Activated T-helper 1 cell treated with anti-CD3 and anti-CD28 coated beads, Interleukin-12 subunit alpha, Interleukin-12 subunit beta, Interleukin-2, Interleukin-4 antibody, amounts not matched to agents 30 ng/mL and 10 ng/mL and 1 ng/mL, durations not matched to agents 14 hours and 24 hours and 36 hours (primary cell): ENCODE measurements at places on chromosomes 1 and 21. TPM values are rescaled to one million over a fixed set of nuclear protein-coding genes. Genes with fewer than 3 reads are reported as not detected.
A peak's percentile ranks its signal among the peaks of the same experiment; 100 is the strongest.

NBPF10 gene
- 3.6 and 3.7 TPM in 2 replicates for total RNA-seq

PAQR7 gene
- total RNA-seq = 5.8 and 6.1 TPM in 2 replicates

TBX19 gene
- total RNA-seq = 2.0 and 2.5 TPM in 2 replicates

LAD1 gene
- total RNA-seq = not detected in 2 replicates

ERMAP gene
- total RNA-seq = 3.4 and 3.7 TPM in 2 replicates

CDK18 gene
- total RNA-seq = 0.21 and 0.47 TPM in 2 replicates

KCNH1 gene
- not detected in 2 replicates for total RNA-seq

TLCD4 gene
- total RNA-seq = 0.02 TPM in 1 of 2 replicates, not detected in the other

DNA sequence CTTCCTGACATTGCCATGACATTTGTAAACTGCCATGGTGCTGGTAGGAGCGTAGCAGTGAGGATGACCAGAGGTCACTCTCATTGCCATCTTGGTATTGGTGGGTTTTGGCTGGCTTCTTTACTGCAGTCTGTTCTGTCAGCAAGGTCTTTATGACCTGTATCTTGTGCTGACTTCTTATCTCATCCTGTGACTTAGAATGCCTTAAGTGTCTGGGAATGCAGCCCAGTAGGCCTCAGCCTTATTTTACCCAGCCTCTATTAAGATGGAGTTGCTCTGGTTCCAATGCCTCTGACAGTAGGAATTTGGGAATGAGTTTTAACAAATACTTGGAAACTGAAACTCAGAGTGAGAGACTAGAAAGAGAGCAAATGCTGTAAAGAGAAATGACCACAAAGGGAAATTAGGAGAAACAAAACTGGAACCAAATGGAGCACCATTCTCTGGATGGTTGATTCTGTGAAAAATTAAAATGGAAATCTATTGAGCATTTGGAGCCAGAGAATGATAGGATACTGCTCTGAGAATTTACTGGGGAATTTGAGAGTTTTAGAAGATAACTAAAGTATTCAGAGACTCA, 50.1 kb upstream of the RHOU start:
- H3K27me3 ChIP-seq = peaks cover 17% of the 10 kb centered on the region
- H3K4me1 ChIP-seq = no peaks in the 10 kb centered on the region
- no peak overlapping the region for H3K4me3 ChIP-seq
- no peaks in the 10 kb centered on the region for H3K36me3 ChIP-seq

- H3K4me1 ChIP-seq = no peaks in the 10 kb centered on the region
- no peak overlapping the region for H3K27ac ChIP-seq
- H3K36me3 ChIP-seq = no peaks in the 10 kb centered on the region
- peaks cover 19% of the 10 kb centered on the region for H3K27me3 ChIP-seq
Measured at GRCh38 chr1:53377438-53377841, 49.6 kb upstream of the LRP8 start.

DNA sequence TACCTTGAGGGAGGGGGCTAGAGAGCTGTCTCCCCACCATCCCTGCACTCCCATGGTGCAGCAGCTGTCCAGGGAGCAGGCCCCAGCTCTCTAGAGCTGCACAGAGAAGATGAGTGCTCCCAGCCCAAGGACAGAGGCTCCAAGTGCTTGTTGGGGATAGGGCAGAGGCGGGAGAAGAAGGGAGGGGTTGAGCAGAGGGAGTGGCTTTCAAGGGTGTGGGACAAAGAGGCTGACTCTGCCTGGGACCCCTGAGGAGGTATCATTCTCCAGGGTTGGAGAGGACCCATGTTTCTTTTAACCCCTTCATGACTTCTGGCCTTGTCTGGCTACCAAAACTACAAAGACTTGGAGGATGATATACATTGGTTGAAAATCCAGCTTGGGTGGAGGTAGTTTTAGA, 14.6 kb downstream of the FOXD2 start:
- H3K27me3 ChIP-seq = peaks cover 55% of the 10 kb centered on the region
- H3K4me3 ChIP-seq = no peak overlapping the region

GRCh38 chr1:172246521-172247390, 173.7 kb upstream of the C1orf105 start:
- no peak for DNase-seq
- H3K27ac ChIP-seq = no peak overlapping the region

DNA sequence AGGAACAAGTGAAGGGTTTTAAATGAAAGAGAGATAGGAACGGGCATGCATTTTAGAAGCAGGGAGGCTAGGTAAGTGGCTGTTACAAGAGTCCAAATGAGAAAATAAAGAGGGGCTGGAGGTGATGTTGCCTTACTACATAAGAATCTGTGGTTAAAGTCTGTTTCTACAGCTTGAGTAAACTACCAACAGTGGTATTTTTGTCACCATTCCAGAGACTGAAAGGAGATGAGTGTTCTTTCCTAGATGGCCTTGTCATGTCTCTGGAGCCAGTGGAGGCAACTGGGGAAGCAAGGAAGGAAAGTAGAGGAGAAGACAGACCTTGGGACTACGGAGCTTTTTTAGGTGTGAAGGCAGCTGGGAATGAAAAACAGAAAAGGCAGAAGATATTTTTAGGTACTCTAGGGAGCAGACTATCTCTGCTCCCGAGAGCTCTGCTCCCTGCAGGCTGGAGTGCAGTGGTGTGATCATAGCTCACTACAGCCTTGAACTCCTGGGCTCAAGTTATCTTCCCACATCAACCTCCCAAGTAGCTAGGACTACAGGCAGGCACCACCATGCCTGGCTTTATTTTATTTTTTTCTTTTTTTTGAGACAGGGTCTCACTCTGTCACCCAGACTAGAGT, 12.2 kb downstream of the HDAC1 start:
- H3K27me3 ChIP-seq = no peaks in the 10 kb centered on the region
- H3K36me3 ChIP-seq = peaks cover 51% of the 10 kb centered on the region
- H3K27ac ChIP-seq = peak overlapping the region; percentile 6

DNA sequence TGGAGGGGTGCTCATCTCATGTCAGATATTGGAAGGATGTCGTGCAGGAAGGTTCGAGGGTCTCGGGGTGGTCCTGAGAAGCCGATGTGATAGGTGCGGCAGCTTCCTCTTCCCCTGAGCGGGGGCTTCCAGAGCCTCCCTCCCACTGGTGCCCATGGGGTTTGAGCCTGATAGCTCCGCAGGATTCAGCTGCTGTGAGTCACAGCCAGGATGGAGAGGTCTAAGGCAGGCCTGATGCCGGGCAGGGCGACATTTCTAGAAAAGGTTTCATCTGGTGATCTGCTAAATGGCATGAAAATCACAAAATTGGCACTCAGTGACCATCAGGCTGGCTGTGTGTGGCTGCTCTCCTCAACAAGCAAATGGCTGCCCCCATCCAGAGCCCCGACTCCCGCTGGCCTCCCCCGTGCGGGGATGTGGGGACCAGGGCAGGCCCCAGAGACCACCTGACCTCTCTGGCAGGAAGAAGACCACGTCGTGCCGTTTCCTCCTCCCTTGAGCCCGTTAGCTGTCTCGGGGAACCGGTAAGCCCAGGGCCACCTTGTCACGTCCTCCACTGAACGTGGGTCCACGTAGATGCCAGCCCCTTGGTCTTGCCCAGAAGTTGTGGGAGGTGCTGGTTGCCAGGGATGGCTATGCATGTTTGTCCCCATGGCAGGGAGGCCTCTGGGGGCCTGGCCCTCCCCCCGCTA, 66.1 kb downstream of the SKI start:
- no peaks in the 10 kb centered on the region for H3K27me3 ChIP-seq
- DNase-seq = no peak
- H3K4me3 ChIP-seq = no peak overlapping the region
- H3K36me3 ChIP-seq = peaks cover 1% of the 10 kb centered on the region
- peaks cover 57% of the 10 kb centered on the region for H3K4me1 ChIP-seq

DNA sequence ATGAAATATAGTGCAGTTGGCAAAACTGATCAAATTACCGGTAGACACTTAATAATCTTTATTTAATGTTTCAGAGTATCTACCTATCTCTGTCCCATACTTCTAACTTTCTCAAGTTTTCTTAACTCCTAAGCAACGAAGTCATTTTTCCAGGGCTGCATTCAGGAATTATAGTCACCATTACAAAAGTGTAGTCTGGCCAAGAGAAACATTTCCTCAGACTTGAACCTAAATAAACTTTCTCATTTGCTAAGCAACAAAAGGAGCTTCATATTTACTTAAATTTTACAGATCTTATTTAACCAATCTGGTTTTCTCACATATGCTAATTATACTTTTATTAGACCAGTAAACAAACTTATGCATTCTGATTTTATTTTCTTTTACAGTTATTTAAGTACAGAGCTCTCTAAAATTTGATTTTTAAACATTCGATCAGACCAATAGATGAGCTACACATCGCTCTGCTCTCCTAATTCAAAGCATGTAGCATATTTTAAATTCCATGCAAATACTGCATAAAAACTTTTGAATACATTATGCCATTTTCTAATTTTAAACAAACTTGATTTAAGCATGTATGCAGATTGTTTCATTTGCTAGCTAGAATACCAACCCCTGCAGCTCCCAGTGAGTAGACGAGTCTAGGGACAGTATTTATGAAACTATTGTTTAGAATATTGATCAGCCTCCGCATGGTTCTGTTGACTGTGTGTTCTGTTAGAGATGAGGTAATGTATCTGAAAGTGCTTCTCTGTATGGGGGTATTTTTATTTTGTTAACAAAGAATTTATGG, 201.4 kb downstream of the CHRM3 start:
- H3K27me3 ChIP-seq = peaks cover 2% of the 10 kb centered on the region
- peaks cover 6% of the 10 kb centered on the region for H3K4me1 ChIP-seq
- H3K4me3 ChIP-seq = no peak overlapping the region

GRCh38 chr21:36550761-36551160, 70.8 kb upstream of the CLDN14 start:
- no peaks in the 10 kb centered on the region for H3K36me3 ChIP-seq
- H3K27ac ChIP-seq = no peak overlapping the region

GRCh38 chr1:3410142-3410925, 44.1 kb upstream of the ARHGEF16 start:
- DNase-seq = no peak
- no peaks in the 10 kb centered on the region for H3K4me1 ChIP-seq
- no peaks in the 10 kb centered on the region for H3K27me3 ChIP-seq

- peaks cover 17% of the 10 kb centered on the region for H3K27me3 ChIP-seq
- DNase-seq = no peak
- H3K36me3 ChIP-seq = no peaks in the 10 kb centered on the region
- no peaks in the 10 kb centered on the region for H3K4me1 ChIP-seq
- H3K4me3 ChIP-seq = no peak overlapping the region
- H3K27ac ChIP-seq = no peak overlapping the region
Measured at GRCh38 chr1:19554090-19554489, 68.8 kb upstream of the CAPZB start.

DNA sequence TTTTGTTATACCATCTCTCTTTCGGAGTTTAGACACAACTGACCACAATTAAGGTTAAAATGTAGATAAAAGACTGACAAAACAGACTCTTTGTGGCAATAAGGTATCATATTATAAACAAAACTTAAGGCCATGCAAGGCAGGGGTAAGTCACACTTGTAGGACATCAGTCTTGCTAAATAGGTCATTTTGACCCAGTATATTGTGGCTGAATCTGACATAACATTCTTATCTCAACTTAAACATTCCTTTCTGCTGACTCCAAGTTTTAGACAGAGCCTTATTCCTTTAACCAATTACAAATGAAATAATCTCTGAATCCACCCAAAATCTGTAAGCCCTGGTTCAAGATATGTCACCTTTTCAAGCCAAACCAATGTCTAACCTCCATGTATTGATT, 733.4 kb upstream of the B3GALT2 start:
- no peaks in the 10 kb centered on the region for H3K36me3 ChIP-seq
- no peak for DNase-seq
- no peak overlapping the region for H3K4me3 ChIP-seq
- H3K27me3 ChIP-seq = peaks cover 2% of the 10 kb centered on the region

DNA sequence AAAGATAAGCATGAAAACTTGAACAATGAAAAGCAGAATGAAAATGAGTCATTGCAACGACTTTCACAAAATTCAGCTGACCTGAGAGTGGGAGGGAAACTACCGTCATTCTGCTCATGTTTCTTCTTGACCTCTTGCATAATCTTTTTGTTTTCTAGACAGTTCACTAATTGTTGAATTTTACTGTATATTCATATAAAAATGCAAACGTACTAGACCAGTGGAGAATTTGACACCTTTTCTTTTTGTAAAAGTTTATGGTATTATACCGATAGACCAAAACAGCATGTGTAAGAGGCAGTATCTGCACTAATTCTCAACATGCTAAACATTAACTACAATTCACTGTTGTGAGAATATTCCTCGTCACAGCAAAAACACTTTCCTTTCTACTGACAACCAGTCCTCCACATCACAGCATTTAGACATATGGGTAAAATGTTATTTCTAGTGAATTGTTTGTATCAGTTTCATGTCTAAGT, 137.8 kb downstream of the GREM2 start:
- no peak overlapping the region for H3K4me3 ChIP-seq
- H3K4me1 ChIP-seq = no peaks in the 10 kb centered on the region
- no peak overlapping the region for H3K27ac ChIP-seq
- H3K27me3 ChIP-seq = peaks cover 3% of the 10 kb centered on the region
- no peaks in the 10 kb centered on the region for H3K36me3 ChIP-seq
- no peak for DNase-seq

DNA sequence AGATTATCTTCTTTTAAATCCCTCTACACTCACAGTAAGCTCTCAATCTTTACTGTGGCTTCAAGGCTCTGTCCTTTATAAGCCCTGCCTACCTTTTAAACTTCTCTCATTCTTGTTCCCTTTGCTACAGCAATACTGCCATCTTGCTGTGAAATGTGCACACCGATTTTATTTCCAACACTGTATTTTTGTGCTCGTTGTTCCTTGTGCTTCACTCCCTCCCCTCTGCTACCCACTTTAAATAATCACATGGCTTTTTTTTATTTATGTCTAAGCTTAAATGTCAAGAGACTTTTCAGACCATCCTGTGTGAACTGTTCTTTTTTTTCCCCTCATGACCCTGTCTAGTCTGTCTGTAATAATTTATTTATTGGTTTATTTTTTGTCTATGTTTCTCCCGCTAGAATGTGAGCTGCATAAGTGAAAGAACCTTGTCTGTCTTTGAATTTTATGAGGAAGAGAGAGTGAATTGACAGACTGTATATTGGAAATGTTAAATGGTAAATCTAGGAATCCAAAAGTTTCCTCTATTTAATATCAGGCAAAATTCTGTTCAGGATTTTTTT, 45.7 kb downstream of the ABCD3 start:
- H3K36me3 ChIP-seq = peaks cover 13% of the 10 kb centered on the region
- H3K4me3 ChIP-seq = no peak overlapping the region
- H3K27ac ChIP-seq = no peak overlapping the region
- no peaks in the 10 kb centered on the region for H3K27me3 ChIP-seq

GRCh38 chr1:2276803-2277580, 48.9 kb downstream of the SKI start:
- H3K4me3 ChIP-seq = no peak overlapping the region
- peaks cover 2% of the 10 kb centered on the region for H3K36me3 ChIP-seq
- no peaks in the 10 kb centered on the region for H3K27me3 ChIP-seq
- DNase-seq = no peak
- H3K4me1 ChIP-seq = peaks cover 9% of the 10 kb centered on the region

GRCh38 chr21:27536319-27536718, 569.4 kb upstream of the ADAMTS5 start:
- no peaks in the 10 kb centered on the region for H3K4me1 ChIP-seq
- H3K36me3 ChIP-seq = no peaks in the 10 kb centered on the region
- DNase-seq = no peak
- H3K27me3 ChIP-seq = no peaks in the 10 kb centered on the region
- no peak overlapping the region for H3K27ac ChIP-seq

- H3K36me3 ChIP-seq = peaks cover 19% of the 10 kb centered on the region
- no peaks in the 10 kb centered on the region for H3K27me3 ChIP-seq
- H3K4me1 ChIP-seq = peaks cover 83% of the 10 kb centered on the region
- DNase-seq = peak; percentile 81
- peak overlapping the region; percentile 87 for H3K27ac ChIP-seq
- peak overlapping the region; percentile 31 for H3K4me3 ChIP-seq
Measured at GRCh38 chr1:32992489-32993323, 28.1 kb upstream of the RNF19B start.
